Breast epithelium (tissue), 4 donors: ENCODE measurements at places on chromosomes 3 and 15.
A peak's percentile ranks its signal among the peaks of the same experiment; 100 is the strongest.

GRCh38 chr15:80251428-80252120, 439 bp downstream of the CTXND1 start:
- DNase-seq: no peak

DNA sequence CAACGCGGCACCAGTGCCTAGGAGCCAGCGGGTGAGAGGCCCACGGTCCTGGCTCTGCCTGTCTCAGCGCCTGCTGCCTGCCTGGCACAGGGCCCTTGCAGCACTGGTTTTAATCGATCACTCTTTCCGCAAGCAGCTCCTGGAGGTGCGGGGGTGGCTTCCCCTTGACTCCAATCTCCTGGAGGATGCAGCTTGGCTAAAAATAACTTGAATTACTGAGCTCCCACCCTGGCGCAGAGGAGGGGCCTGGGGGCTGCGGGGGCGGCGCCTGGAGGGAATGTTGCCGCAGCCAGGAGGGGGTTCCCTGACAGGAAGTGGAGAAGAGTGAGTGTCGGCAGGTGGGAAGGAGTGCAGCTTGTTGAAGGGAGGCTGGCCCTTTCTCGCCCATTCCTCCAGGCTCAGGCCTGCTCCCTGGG, 9.9 kb upstream of the RPL29 start:
- DNase-seq: peak; percentile 43

GRCh38 chr3:78820542-78820941, 947.3 kb downstream of the ROBO1 start:
- no peak for DNase-seq

- DNase-seq: no peak
Observed at GRCh38 chr3:123705488-123706285, 120.8 kb upstream of the HACD2 start.

- no peak for DNase-seq
Observed at GRCh38 chr3:182644790-182645433, 148.4 kb upstream of the ATP11B start.

- DNase-seq: peak; percentile 50
Observed at GRCh38 chr15:90062462-90062932, 39.8 kb downstream of the IDH2 start.

GRCh38 chr15:67613708-67614107, 71.2 kb downstream of the MAP2K5 start:
- no peak for DNase-seq

GRCh38 chr15:31230630-31231485, 95.8 kb upstream of the KLF13 start:
- DNase-seq: no peak

DNA sequence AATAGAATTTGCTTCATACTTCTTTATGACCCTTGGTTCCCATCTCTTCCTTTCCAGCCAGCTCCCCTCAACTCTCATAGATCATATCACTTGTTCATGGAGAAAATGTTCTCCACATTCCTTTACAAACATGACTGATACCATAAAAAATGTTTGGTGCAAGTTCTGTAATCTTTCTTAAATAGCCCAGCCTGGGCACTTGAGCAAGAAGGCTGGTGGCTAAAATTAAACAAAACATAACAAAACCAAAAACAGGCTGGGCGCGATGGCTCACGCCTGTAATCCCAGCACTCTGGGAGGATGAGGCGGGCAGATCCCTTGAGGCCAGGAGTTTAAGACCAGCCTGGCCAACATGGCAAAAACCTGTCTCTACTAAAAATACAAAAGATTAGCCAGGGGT, 8.9 kb upstream of the POLR2M start:
- no peak for DNase-seq

- DNase-seq: no peak
Observed at GRCh38 chr3:127857333-127857732, 35.0 kb upstream of the MGLL start.

- no peak for DNase-seq
Observed at GRCh38 chr3:186308549-186308948, 53.5 kb downstream of the DGKG start.

DNA sequence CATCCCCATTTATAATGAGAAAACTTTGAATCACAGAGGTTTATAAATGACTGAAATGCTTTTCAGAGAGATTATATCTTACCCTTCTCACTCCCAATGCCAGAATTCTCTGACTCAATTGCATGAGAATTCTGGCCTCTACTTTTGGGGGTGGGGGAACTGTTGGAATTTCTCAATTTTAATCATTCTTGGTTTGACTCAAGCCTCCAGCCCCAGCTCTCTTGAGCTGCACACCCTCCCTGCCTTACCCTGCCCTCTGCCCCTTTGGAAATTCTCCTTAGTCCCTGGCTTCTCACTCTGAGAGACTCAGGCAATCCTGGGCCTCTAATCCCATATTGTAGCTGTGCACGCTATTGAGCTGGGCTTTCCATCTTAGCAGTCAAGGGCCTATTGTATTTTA, 44.2 kb downstream of the ZNF589 start:
- DNase-seq: no peak
